Ovary (tissue), 10 donors: ENCODE measurements at places on chromosomes 12 and 14.

DNA sequence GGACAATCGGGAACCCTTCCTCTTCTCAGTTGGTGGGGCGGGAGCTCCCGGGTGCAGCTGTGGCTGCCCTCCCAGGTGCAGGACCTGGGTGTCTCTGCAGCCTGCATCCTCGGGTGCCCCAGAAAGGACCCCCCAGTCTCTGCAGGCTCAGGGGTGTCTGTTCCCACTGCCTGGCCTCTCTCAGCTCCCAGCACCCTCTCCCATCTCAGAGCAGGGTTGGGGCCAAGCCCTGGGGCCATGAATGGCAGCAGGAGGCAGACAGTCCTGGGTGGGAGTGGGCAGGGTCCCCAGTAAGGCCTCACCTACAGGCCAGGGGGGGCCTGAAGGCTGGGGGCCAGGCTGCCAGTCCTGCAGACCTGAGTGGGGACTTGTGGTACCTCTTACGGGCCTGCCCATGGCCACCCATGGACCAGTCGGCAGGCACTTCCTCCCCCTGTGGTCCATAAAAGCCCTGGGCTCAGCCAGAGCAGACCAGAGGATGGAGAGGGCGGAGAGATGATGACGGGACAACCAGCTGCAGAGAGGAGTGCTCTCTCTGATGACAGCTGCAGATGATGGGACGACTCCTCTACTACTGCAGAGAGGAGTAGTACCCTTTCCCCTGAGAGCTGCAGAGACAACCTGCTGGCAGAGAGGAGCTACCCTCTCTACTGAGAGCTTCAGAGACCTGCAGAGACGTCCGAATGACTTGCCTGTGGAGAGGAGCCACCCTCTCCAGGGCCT, 26.6 kb downstream of the TCHP start:
- DNase-seq: no peak

- DNase-seq: peak; percentile 8
Observed at GRCh38 chr12:80053051-80053790, 46.1 kb upstream of the OTOGL start.

GRCh38 chr14:29078810-29079522, 312.4 kb downstream of the FOXG1 start:
- no peak for DNase-seq

DNA sequence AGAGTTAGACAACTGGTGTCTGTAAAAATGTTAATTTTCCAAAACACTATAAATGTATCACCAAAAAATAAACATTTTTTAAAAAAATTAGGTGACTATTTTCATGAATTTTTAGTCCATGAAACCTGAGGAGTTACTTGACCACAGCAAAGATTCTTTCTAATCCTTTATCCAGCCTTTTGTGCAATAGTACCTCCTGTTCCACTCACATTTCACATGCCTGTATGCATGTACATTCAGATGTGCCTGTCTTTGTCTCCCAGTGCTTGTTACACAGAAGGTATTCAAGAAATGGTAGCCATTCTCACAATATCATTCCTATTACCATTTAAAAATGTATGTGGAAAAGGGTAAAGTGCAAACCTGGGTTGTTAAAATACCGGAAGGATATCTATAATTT, 857.0 kb downstream of the DIO2 start:
- DNase-seq: no peak

DNA sequence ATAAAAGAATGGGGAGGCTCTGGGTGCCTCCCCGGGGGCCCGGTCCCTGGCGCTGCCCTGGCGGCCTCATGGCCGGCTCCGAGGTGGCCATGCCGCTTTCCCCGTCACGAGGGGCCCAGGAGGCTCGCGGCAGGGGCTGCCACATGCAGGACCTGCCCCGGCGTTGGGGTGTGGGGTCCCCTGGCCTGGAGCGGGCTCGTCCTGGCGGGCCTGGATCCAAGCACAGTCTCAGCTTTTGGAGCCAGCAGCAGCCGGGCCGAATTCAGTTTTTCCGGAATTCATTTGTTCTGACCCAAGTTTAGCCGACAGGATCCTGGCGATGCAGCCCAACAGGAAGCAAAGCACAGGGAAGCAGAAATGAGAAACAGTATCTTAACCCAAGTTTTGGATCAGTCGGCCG, 26.4 kb upstream of the AEBP2 start:
- no peak for DNase-seq

- no peak for DNase-seq
Observed at GRCh38 chr12:15253990-15254389, 32.8 kb upstream of the RERG start.

DNA sequence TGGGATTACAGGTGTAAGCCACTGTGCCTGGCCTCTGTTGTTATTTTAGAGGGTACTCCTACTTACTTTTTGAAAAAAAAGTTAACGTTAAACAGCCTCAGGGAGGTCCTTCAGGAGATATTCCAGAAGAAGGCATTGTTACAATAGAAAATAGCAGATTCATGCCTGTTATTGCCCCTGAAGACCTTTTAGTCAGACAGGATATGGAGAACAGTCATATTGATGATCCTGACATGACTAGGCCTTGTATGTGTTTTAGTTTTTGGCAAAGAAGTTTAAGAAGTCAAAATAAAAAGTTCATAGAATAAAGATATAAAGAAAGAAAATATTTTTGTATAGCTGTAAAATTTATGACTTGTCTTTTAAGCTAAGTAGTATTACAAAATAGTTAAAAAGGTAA, 45.3 kb downstream of the WASHC3 start:
- DNase-seq: no peak

DNA sequence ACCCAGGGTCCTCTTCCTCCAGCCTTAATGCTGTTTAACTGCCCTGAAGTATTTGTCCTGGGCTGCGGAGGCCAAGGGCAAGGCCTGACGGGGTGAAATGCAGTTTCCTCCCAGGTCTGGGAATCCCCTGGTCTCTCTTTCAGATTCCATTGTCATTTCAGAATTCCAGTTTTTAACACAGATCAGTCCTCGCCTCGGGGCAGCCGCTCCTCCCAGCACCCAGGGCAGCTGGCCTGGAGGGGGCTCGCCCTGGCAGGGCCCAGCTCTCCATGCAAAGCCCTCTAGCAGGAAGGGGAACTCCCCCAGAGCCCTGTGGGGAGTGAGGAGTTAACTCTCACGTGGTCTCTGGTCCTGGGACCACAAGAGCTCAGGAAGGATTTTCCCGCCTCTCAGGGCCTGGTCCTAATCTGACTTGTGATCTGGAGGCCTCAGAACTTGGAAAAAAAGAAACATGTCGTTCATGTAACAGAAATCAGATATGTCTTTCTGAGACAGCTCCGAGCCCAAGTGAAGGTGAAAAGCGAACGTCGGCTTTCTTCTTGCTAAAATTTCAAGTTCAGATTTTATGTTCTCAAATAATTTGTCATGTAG, 265.6 kb upstream of the SFSWAP start:
- no peak for DNase-seq

GRCh38 chr12:9404031-9404430, 195.8 kb upstream of the PZP start:
- no peak for DNase-seq

- DNase-seq: no peak
Observed at GRCh38 chr14:51578853-51579252, 72.9 kb upstream of the FRMD6 start.

DNA sequence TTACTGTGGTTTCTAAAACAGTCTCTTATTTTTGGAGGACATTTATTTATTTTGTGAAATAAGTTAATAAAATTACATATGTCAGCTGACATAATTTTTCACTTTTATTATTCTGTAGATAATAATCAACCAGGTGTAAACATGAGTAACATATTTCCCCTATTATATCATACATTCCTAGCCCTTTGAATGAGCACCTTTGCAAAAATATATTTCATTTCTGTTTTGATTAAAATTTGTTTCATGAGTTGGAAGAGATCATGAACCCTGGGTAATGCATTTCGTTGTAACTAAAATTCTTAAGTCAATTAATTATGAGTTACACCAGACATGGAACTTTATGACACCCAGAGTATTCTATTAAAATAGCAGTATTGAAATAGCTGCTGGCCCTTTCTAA, 56.3 kb downstream of the SLC16A7 start:
- no peak for DNase-seq

DNA sequence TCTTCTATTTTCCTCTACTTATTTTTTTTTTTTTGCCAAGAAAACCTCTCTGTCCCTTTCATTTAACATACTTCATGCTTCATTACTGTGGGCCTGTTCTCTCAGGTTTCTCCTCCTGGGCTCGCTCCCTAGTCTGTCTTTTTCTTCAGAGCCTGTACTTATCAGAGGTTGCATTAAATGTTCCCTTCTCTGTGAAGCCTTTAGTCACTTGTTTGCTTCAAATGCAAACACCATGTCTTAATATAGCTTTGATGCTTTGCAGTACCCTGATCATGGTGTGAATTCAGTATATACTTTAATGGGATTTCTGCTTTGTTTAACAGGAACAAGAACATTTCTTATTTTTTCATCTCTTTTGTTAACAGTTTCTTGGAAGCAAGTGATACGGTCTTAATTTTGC, 72.7 kb upstream of the DNM1L start:
- no peak for DNase-seq

GRCh38 chr12:104958805-104959334, 780 bp upstream of the SLC41A2 start:
- DNase-seq: no peak

DNA sequence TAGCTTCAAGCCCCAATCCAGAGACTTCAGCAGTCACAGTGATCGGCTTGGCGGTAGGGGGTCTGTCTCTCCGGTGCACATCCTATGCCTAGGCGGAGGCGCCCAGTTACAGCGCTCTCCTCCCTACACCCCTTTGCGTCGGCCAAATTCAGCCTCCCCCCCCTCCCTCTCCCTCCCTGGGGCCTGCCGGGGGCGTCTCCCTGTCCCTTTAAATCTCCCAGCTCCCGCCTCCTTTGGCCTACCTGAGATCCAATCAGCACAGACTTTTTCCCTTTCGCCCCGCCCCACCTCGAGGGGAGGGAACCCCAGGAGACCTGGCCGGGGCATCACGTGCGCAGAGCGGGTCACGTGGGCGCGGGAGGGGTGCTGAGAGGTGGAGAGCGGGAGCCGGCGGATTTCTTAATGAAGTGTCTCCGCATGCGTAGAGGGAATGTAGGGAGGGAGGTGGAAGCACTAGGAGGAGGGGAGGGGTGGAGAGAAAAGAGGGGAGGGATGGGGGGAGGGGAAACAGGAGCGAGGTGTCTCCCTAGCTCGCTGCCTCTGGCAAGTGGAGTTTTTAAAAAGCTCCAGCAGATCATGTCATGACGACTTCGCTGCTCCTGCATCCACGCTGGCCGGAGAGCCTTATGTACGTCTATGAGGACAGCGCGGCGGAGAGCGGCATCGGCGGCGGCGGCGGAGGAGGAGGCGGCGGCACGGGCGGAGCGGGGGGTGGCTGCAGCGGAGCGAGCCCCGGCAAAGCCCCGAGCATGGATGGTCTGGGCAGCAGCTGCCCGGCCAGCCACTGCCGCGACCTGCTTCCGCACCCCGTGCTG, at the start of gene HOXC13:
Gene HOXC13, plus strand, starts transcription at position 506 of the 815 bp plus-strand sequence. Its CDS starts 76 bp downstream, at position 582.
- peak; percentile 70 for DNase-seq

GRCh38 chr14:89607453-89607852, 190.4 kb upstream of the FOXN3 start:
- DNase-seq: no peak
